Lung (tissue), 17 donors: ENCODE measurements at places on chromosomes 2 and 18. TPM values are rescaled to one million over a fixed set of nuclear protein-coding genes. Genes with fewer than 3 reads are reported as not detected.

TDRD15 gene
- not detected for total RNA-seq

CD8B2 gene
- total RNA-seq = not detected

SCG2 gene
- total RNA-seq = 3.5 TPM

MC2R gene
- 0.06 TPM for total RNA-seq

CAPN13 gene
- 8.6 TPM for total RNA-seq

GATA6 gene
- total RNA-seq = 34.3 TPM

SLC25A12 gene
- total RNA-seq = 17.9 TPM

SH2D6 gene
- total RNA-seq = 0.37 TPM

UGT1A4 gene
- total RNA-seq = 0.21 TPM

KCNE4 gene
- 5.3 TPM for total RNA-seq

SCYGR4 gene
- not detected for total RNA-seq

ERICH2 gene
- total RNA-seq = 17.0 TPM

LIMS4 gene
- 3.2 TPM for total RNA-seq

CROCC2 gene
- 5.6 TPM for total RNA-seq

IL1A gene
- total RNA-seq = 1.3 TPM

TACR1 gene
- total RNA-seq = 1.6 TPM

LYPD1 gene
- 0.28 TPM for total RNA-seq

STEAP3 gene
- 47.8 TPM for total RNA-seq

CCDC74A gene
- 15.1 TPM for total RNA-seq

CABYR gene
- 0.98 TPM for total RNA-seq

KDSR gene
- 62.1 TPM for total RNA-seq
